Stimulated activated CD4-positive, alpha-beta T cell treated with anti-CD3 and anti-CD28 coated beads, Interleukin-1b, Interleukin-23, amount 100 ng/mL, for 1 hour (primary cell): ENCODE measurements at places on chromosomes 4 and X.

DNA sequence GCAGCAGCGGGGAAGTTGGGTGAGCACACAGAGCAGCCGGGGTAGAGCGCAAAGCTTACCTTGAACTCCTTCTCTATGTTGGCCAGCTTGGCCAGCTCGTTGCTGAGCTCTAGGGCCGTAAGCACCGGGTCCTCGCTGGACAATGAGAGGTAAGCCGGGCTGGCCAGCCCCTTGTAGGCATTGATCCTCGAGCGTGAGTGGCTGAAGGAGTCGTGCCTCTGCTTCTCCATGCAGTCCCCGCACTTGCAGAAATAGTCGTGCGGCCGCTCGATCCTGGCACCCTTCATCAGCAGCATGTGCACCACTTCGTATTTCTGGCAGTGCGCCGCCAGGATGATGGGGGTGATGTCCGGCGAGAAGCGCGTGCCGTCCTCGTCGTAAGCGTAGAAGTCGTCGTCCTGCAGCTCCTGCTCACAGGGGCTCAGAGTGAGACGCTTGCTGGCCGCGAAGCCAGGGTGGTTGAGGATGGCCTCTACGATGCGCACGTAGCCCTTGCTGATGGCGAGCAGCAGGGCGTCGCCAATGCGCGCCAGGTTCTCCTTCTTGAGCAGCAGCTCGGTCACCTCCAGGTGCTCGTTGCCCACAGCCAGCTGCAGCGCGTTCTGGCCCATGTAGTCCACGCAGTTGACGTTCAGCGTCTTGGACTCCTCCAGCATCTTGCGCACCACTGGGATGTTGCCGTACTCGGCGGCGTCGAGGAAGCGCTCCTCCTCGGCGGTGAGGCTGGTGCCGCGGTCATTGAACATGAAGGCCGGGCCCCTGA lies 19.5 kb downstream of the TRPC3 start:
- DNase-seq, result no peak

- no peak for DNase-seq
Observed at GRCh38 chr4:40197879-40198689, 1.3 kb downstream of the RHOH start.

DNA sequence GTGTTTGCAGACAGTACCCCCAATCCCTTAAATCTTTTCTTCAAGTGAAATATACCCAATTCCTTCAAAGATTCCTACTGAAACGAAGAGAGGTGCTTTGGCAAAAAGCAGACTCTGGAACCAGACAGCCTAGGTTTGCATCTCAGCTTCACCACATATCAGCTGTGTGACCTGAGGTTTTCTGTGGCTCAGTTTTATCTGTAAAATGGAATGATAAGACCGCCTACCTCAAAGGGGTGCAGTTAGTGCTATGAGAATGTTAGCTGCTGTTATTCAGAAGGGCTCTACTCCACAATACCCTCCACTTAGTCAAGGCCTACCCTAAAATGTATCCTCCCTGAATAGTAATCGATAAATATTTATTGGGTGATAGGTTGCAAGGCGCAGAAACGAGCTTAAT lies 664 bp downstream of the PIR start:
- DNase-seq, result no peak

DNA sequence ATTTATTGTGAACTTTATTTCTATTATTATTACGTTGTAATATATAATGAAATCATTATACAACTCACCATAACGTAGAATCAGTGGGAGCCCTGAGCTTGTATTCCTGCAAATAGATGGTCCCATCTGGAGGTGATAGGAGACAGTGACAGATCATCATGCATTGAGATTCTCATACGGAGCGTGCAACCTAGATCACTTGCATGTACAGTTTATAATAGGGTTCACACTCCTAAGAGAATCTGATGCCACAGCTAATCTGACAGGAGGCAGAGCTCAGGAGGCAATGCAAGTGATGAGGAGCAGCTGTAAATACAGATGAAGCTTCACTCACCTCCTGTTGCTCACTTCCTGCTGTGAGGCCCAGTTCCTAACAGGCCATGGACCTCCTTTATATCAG lies 2170.2 kb downstream of the PCDH7 start:
- no peak for DNase-seq

GRCh38 chrX:13099121-13099520 lies 54.7 kb upstream of the FAM9C start:
- DNase-seq, result no peak

- no peak for DNase-seq
Observed at GRCh38 chr4:147693218-147693617, 9.3 kb upstream of the PRMT9 start.

DNA sequence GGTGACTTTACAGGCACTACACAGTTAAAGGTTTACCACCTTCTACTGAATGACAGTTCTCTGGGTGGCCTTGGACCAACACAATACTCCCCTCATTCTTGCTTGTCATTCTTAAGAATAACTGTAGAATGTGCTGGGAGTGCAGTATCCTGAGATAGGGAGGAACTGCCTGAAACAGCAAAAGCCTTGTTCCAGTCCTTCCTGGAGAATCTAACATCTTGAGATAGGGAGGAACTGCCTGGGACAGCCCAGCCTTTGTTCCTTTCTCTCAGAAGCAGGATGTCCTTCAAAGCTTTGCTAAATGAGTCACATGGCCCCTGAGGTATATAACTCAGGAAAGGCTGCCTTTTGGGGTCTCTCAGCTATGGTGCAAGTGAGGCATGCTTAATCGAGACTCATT lies 145.7 kb upstream of the MBNL3 start:
- DNase-seq, result no peak

GRCh38 chrX:79288733-79289132 lies 78.4 kb downstream of the ITM2A start:
- DNase-seq, result no peak

DNA sequence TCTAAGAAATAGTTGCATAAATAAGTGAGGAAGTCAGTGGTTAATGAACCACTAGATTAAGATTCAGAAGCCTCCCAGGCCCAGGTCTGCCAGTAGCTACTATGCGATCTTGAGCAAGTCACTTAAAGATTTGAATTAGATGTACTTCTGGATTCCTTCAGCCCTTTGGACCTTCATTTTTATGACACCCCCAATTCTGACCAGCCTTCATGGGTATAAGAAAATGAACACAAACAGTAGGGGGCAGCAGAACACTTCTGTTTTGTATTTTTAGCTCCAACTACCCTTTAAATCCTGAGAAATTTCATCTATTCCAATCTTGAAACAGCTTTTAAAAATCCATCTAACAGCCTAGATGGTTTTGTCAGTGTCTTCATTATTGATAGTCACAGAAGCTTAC lies 19.0 kb downstream of the TMEM47 start:
- no peak for DNase-seq

DNA sequence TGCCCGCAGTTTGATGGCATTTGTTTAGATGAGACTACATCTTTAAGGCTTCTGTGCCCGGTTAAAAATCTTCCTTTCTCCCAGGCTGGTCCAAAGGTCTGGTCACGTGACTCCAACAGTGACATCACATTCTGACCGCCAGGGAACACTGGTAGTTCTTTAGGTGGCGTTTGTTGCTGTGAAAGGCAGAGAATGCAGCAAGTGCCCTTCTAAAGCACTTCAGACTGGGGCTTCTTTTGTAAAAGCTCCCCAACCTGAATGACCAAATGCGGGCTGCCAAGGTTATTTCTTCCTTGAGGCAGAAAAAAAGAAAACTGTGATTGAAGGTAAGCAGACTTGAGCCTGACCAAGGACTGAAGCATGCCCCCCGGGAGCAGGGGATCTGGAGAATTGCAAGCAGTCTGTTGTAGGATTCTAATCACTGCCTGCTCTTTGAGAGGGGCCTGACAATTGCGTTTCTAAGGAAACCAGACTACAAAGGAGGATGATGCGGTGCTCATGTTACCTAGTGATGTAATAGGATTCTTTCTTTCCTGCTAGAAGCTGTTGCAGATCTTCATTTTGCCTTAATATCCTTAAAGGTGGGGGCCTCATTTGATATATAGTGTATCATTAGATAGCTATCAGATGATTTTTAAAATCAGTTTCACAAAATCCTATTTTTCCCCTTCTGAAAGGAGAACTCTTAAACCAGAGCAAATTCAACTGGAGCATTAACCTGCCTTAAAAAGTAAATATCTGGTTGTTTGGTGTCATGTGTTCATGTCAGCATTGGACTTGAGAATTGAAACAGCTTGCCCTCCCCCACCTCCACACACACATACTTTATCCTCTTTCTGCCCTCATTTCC lies 133.1 kb downstream of the AKAP4 start:
- no peak for DNase-seq

- DNase-seq, result no peak
Observed at GRCh38 chrX:129739578-129739977, 799 bp downstream of the XPNPEP2 start.

- no peak for DNase-seq
Observed at GRCh38 chrX:132373610-132374009, 115.2 kb downstream of the MBNL3 start.

- DNase-seq, result no peak
Observed at GRCh38 chrX:13449441-13449840, 120.0 kb upstream of the EGFL6 start.

- DNase-seq, result no peak
Observed at GRCh38 chrX:149910178-149910695, 19.1 kb upstream of the HSFX4 start.

GRCh38 chr4:156959298-156959702 lies 12.3 kb downstream of the PDGFC start:
- DNase-seq, result no peak

GRCh38 chr4:127920521-127920920 lies 39.8 kb downstream of the PLK4 start:
- no peak for DNase-seq

GRCh38 chr4:167622481-167623240 lies 388.4 kb upstream of the SPOCK3 start:
- peak; percentile 0 for DNase-seq

GRCh38 chr4:88276952-88277710 lies 7.2 kb downstream of the PPM1K start:
- no peak for DNase-seq

DNA sequence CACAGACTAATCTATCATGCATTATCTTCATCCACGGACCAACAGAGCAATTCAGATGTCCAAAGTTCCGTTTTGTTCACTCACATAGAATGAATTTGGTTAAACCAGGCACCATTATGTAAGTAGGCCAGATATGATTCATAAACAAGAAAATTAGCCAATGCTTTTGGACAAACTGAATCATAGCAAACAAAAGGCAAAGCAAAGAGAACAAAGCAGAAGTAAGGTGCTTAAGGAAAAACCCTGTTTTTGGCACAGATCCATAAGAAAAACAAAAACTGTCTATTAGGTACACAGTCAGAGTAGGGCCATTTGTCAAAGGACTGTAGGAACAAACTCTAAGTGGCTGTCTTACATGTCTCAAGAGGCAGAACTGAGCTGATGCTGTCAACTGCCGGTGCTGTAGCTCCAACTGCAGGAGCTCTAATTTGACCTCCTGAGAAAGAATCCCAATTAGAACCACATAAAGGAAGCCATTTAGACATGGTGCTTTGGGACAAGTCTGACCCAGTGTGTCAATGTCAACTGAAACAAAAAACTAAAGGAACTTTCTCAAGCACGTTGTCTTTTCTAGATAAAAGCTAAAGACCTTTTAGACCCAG lies 146.7 kb downstream of the COL25A1 start:
- no peak for DNase-seq

GRCh38 chr4:9384126-9384525 lies 21.2 kb downstream of the USP17L30 start:
- DNase-seq, result no peak

DNA sequence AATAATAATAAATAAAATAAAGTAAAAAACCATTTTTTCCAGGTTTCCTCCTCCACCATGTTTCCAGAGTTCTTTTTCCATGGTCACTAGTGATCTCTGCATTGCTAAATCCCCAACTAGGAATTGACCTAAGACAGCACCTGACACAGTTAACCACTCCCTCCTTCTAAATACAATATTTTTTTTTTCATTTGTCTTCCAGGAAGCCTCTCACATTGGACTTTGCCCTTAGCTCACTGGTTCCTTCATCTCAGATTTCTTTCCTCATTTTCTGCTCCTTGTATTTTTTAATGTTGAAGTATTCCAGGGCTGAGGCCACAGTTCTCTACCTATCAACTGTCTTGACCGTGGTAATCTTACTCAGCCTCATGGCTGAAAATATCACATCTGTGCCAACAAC lies 187.3 kb upstream of the FAM241A start:
- DNase-seq, result no peak

DNA sequence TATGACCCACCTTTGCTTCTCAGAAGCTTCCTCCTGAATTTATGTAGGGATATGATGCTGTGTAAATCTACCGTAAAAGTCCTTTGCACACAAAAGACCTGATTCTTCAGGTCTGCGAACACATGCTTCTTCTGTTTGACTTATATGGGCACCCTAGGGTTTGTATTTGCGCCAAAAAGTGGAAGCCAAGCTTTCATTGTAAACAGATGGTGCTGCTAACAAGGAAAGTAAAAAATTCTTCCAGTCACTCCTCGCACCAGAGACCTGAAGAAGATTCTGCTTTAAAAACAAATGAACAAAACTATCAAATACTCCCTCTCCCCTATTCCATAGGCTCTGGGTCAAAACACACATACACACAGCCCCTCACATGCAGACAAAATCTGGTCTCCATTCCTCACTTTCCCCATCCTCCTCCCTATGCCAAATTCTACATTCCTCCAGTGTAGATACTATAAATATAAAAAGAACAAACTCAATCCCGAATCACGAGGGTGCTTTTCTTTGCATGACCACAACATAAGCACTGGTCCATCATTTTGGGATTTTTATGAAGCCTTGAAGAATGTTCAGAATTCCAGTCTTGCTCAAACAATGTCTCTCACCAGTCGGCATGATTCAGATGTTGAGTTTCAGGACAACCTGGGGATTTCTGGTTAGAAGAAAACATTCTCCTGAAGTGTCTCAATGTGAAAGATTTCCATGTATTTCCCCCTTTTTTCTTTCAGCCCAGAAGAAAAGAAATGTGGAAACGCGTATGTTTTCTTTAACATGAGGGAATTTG lies 125.1 kb downstream of the PALLD start:
- DNase-seq, result no peak

DNA sequence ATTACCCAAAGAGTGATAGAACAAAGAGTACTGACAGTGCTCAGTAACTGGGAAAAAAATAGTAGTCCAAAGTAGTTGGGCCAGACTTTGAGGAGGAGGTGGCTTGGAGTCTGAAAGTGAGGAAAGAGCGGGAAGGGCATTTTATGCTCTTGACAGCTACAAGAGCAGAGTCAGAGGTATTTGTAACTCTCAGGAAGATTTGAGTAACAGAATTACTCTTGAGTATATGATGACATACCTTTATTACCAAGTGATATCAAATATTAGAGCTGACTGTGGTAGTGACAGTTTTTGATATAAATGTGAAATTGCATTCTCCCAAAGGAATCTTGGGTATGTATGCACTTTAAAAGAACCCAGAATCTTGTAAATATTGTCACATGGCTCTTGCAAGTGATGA lies 2.2 kb downstream of the SLAIN2 start:
- DNase-seq, result no peak
